CD4-positive, alpha-beta T cell treated with Interleukin-6 at 100 ng/mL for 8 hours (primary cell): ENCODE measurements at places on chromosomes 2 and 18.

DNA sequence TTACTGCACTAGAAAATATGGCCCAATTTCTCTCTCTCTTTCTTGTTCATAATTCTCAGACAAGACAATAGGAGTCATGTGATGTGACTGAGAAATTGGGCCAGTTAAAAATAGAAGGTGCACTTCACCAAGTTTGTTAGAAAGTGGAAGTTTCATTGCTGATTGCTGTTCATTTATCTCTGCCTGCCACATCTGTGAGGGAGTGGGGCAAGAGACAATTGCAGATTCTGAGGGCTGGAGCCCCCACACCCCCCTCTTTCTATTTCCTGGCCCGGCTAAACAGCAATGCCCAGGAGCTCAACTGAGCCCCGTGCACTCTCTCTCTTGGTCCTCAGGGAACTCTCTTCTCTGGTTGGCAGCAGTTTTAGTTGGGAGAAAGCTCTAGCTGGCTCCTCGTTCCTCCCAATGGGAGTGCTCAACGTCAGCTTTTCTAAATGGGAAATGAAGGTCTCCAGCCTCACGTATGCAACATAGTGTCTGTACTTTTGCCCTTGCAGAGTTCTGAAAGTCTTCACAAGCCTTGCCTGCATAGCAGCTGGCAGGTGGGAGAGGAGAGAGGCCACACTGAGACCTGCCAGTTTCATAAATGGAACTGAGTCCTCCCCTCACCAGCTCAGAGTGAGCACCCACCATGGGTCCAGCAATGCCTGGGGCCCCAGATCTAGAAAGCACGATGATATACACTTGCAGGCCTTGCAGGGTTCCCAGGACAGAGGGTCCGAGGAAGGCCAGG, 115.7 kb downstream of the MYCN start:
- DNase-seq, result no peak

DNA sequence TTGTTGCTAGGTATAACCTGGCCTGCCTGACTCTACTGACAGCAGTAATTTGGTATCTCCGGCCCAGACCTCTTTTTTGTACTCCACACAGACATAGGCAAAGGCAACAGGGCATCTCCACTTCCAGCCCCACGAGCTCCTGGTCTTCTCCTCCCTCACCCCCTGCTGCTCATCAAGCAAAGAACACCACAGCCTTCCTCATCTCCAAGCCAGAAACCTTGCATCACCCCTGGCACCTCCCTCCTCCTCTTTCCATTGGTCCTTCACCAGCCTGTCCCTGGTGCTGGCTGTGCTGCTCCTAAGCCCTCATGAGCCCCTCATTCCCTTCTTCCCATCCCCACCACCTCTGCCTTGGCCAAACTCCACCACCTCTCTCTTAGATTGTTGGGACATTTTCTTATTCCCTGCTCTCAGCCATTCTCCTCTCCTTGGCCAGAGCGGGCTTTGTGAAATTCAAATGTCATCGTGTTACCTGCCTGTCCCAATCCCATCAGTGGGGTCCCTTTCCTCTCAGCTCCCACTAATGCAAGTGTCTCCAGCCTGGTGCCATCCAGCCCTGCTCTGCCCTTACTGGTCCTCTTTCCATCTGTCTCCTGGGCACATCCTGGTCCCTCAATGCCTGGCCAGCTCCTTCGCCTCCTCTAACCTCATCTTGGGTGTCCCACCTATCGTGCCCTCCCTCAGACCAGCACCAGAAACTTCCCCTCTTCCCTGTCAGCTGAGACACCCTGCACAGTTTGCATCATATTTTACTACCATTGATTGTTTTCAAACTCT, 77.4 kb downstream of the INHBB start:
- no peak for DNase-seq

DNA sequence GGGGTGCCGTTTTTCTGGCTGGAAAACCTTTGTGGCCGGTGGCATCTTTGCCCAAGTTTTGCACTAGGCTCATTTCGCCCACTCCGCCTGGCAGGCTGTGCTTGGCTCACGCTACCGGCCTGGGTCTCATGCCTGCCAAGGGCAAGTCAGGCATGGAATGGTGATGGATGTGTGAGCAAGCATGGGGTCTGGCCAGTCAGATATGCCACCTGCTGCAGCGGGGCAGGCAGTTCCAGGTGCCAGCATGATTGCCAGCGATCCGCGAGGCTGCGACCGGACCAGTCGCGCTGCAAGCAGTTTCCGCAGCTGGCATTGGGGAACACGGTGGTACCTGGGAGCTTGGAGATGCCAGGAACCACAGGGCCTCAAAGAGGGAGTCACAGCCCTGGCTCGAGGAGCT, 40.6 kb downstream of the TAF1B start:
- no peak for DNase-seq

GRCh38 chr18:58316396-58317342, 272.6 kb downstream of the NEDD4L start:
- no peak for DNase-seq

GRCh38 chr2:55112229-55113031, 62.2 kb upstream of the RTN4 start:
- no peak for DNase-seq

- DNase-seq, result no peak
Measured at GRCh38 chr18:58452454-58453166, 176.3 kb downstream of the ALPK2 start.

DNA sequence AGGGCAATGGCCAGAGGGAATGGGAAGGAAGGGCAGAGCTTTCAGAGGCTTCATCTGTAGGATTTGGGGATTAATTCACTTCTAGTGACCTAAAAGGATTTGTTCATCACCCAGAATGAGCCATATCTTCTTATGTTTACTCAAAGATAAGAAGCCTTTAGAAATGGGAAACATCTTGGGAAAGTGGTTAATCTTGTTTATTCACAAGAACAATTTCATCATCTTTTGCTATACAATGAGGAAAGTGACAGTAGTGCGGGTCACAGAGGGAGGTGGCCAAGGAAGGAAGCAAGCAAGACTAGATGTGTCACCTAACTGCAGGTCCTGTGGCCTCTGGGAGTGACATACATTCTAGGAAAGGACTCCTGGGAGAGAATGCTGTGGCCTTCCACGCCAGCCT, 140.4 kb upstream of the ALPP start:
- no peak for DNase-seq

DNA sequence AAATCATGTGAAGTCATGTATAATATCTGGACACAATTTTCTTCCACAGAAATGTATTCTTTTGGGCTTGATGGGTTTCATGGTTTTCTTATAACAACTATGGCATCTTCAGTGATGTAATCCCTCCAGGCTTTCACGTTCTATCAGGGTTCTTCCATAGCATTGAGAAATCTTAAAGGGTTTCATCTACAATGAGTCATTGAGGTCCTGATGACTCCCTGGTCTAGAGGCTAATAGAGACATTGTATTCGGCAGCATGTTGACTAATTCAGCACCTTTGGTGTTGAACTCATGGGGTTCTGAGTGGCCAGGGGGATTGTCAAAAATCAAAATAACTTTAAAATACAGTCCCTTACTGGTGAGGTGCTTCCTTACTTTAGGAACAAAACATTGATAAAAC, 614.0 kb upstream of the CRIM1 start:
- DNase-seq, result no peak

DNA sequence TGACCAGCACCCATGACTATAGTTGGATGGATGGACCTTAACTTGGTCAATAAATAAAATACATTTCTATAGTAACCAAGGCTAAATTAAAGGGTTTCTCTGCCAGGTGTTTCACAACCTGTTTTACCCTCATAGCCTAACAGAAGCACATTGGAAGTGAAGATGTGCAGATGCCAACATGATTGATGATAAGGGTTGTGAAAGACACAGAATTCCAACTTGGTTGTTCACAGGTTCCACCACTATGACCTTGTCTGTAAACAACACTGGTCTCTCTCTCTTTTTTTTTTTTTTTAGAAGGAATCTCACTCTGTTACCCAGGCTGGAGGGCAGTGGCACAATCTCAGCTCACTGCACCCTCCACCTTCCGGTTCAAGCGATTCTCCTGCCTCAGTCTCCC, 37.5 kb upstream of the PTH2R start:
- no peak for DNase-seq

DNA sequence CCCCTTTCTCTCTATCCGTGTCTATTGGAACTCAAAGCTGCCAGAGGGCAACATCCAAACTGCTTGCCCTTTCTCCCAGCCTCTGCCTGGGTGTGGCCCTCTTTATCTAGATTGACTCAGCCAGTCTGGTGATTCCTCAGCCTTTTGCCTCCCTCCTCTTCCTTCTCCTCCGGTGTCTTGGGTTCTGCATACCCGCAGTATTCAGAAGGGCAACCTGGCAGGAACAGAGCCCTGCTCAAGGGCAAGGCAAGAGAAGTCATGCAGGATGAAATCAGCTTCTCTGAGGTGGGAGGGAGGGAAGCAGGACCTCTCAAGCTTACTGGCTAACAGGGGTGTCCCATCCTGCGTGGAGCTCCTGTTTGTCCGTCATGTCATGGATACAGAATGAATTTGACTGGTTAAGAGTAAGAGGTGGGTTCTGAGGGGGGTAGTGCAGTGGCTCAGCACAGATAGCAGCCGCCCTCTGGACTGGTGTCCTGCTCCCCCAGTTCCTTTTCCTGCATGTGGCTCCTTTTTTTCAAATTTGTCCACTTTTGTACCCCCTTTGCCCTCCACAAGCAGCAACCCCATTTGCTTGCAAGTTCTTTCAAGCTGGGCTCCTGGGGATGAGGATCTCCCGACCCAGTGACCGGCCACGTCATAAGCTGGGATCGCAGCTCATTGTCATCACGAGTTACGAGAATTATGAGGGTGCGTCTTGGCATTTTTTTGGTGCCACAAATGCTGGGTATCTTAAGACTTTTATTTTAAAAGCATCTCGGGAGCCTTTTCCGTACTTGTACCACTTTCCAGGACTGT, 154.1 kb downstream of the FHOD3 start:
- no peak for DNase-seq

DNA sequence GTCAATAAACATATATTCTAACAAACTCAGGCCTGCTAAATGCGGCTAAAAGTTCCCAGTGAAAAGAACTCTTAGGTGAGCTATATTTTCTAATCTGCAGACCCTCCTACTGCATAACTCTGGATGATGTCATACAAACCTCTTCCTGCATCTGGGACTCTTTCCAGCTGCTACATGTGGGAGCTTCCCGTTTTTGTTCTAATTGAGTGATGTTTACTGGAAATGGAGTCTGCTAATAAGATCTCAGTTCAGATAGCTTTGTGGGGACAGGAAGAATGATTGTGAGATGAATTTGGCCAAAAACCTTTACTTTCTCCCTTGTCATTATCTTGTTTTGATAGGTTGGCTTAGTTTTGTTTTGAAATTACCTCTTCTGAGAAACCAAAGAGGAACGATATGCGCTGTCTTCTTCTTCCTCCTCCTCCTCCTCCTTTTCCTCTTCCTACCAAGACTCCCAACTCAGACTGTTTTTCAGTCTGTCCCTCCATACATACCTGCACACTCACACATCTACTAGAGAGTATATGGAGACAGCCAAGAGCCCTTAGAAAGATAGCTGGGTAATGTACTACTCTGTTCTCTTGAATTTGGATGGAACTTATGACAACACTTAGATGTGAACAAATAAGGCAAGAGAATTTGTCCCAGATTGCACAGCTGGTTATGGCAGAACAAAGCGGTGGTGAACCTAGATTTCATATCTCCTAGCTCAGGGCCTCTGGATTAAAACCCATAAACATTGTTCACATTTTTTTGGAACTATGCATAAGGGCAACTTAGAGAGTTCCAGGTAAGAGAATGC, 39.8 kb upstream of the AAK1 start:
- no peak for DNase-seq

DNA sequence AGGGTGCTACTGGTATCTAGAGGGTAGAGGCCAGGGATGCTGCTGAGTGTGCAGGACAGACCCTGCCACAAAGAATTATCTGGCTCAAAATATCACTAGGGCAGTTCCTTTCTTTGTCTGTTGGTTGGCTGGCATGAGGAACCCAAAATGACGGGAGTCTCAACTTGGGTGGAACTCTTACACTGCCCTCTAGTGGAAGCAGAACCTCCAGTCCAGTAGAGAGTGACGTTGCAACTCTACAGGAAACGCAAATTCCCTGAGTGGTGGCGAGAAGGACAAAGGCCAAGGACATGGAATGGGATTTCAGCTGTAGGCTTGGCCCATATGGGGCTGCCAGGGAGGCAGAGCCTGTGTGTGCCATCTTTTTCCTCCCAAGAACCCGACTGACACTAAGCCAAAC, 47.1 kb downstream of the COPS8 start:
- no peak for DNase-seq

- no peak for DNase-seq
Measured at GRCh38 chr18:23852236-23853045, 162.1 kb upstream of the TTC39C start.

DNA sequence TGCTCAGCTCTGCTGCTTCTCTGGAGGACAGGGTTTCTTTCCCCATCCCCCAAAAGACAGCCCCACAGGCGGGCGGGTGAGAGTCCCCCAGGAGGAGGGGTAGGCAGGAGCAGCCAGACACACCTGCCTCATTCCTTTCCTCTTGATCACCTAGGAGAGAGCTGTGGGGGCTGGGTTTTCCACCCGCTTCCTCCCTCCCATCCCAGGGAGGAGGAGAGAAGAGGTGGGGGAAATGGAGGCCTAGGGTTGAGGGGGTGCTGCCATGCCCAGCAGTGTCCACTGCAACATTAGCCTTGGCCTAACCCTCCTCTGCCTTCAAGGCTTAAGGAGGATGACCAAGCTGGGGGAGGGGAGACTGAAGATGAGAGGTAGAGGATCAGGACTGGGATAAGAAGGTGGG, 14.7 kb downstream of the WNT10A start:
- DNase-seq, result no peak

DNA sequence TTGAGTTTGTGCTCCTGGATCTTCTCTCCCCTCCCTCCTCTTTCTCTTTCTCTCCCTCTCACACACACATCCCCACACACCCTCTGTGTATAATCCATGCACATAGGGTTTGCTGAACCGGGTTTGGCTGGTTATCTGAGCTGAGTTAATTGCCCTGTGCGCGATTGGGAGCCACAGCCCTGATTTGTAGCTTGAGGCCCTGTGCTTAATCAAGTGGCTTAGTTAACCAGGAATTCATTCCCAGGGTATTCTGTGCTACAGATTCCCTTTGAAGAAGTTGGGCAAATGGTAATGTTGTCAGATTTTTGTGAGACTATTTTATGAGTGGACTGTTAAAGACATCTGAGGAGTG, 6.2 kb downstream of the PARD3B start:
- DNase-seq, result no peak

GRCh38 chr2:47402555-47402804, 476 bp upstream of the MSH2 start:
- no peak for DNase-seq

DNA sequence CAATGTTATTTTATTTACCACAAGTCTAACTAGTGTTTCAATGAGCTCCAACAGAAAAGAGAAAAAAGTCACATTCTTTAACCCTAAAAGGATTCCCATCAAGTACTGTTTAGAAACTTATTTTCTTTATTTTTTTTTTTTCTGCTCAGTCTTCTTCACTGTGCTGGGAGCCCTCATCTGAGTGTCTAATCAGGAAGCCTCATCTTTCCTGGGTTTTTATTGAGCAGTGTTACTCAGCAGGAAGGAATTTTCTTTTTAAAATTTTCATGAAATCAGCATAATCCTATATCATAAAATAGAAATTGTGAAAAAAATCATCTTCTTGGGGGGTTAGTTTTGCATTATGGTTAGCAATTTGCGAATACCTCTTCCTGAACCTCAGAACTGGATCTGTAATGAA, 453.8 kb downstream of the CDH2 start:
- no peak for DNase-seq
